Activated naive CD8-positive, alpha-beta T cell treated with anti-CD3 and anti-CD28 coated beads for 36 hours (primary cell): ENCODE measurements at places on chromosomes 2 and 18. TPM values are rescaled to one million over a fixed set of nuclear protein-coding genes. Genes with fewer than 3 reads are reported as not detected.

DNA sequence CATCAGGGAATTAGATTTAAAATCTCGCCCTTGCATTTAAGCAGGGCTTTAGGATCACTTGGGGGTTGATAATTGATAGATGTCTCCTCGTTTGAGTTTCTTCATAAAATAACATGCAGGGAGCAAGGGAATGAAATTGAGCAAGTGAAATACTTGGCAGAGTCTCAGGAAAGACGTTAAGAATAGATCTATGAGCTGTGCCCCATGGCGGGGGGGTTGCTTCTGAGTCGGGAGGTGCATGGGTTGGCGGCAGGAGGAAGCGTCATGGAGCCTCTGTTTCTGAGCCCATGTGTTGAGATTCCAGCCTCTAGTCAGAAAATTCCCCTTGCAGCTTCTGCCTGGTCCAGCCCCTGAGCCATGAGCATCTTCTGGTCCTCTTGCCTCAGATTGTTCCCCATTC lies 82.0 kb downstream of the APOB start:
- H3K4me3 ChIP-seq: no peak overlapping the region
- H3K36me3 ChIP-seq: no peaks in the 10 kb centered on the region
- no peak for DNase-seq
- peaks cover 9% of the 10 kb centered on the region for H3K27me3 ChIP-seq
- no peak overlapping the region for H3K27ac ChIP-seq

GRCh38 chr2:218981881-218982585 lies 3.0 kb downstream of the FEV start:
- no peaks in the 10 kb centered on the region for H3K36me3 ChIP-seq
- H3K27me3 ChIP-seq: peaks cover 89% of the 10 kb centered on the region
- DNase-seq: peak; percentile 48
- no peak overlapping the region for H3K27ac ChIP-seq

DNA sequence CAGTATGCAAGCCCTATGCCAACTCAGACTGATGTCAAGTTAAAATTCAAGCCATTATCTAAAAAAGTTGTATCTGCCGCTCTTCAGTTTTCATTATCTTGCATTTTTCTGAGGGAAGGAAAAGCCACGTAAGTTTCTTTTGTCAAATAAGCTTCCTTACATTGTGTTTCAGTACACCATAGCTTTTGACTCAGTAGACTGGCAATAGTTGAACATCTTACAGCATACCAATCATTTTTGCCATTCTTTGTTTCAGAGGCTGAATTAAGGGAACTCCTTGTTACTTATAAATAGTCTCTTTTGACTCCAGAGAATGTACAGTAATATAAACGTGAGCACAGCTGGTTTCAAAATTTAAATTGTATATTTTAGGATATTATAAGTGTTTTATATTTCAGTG lies 120.6 kb downstream of the EHBP1 start:
- H3K27me3 ChIP-seq: no peaks in the 10 kb centered on the region
- H3K4me3 ChIP-seq: no peak overlapping the region
- H3K4me1 ChIP-seq: no peaks in the 10 kb centered on the region
- DNase-seq: no peak
- H3K36me3 ChIP-seq: peaks cover 43% of the 10 kb centered on the region
- no peak overlapping the region for H3K27ac ChIP-seq

DNA sequence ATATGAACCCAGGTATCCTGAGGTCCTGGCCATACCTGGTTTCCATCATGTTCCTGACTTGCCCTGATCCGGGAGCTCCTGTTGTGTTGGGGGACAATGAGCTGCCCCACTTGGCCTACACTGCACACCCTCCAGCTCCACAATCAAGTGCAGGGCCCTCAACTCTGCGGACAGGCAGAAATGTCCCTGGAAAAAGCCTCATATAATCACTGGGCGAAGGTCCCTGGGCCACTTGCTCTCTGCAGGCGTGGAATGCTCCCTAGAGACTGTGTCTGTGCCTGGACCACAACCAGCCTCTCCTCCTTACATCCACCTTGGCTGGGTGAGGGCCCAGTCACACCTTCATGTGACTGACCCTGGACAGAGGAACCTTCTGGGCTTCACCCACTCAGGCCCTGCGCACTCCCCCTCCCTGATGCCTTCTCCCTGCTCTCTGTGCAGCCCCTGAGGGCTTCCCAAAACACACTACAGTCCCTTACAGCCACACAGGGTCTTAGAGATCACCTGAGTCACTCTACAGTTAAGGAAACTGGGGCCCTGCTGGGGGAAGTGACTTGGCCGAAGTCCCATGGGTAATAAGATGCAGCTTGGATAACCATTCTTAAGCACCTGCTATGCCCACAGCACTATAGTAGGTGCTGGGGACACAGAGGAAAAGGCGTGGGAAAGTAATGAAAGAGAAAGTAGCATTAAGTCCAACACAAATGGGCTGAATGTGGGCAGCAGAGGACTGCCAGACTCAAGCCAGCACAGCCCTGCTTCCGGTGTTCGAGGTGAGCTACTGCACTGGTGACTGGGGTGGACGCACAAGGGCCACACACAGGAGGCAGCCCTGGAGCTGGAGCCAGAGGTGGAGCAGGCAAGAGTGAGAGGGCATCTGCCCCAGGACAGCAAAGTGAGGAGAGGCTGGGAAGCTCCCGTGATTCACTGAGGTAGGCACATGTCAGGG lies 9.8 kb downstream of the BOLA3 start:
- no peak overlapping the region for H3K27ac ChIP-seq
- no peak for DNase-seq
- no peak overlapping the region for H3K4me3 ChIP-seq
- peaks cover 33% of the 10 kb centered on the region for H3K36me3 ChIP-seq
- H3K4me1 ChIP-seq: peaks cover 2% of the 10 kb centered on the region

DNA sequence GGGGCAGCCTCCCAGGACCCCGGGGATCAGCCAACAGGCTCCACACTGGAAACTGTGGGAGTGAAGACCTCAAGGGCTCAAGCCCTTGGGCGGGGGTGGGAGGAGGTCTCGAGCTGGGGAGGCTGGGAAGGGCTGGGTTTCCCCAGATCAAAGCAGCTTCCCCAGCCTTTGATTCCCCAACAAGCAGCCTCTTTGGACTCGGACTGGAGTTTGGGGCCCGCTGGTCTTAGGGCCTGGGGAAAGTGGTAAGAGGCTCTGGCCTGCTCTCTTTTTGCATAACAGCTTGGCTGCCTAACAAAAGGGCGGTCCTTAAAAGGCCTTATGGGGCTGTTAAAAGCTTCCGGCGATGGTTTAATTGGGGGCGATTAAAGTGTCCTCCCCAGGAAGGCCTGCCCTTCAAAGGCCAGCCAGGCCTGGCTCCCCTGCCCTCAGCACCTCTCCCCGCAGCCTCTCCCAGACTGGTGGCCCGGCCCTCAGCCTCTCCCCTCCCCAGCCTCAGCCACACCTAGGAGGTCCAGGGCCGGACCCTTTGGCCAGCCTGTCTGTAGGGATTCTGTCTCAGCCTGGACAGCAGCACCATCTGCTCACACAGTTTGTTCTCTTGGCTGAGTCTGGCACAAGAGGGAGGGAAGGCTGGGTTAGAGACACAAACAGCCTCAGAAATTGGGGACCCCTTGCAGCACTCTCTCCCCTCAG lies 39.6 kb downstream of the ZFP36L2 start:
- no peak for DNase-seq
- no peak overlapping the region for H3K4me3 ChIP-seq
- H3K36me3 ChIP-seq: no peaks in the 10 kb centered on the region
- H3K4me1 ChIP-seq: peaks cover 42% of the 10 kb centered on the region

DNA sequence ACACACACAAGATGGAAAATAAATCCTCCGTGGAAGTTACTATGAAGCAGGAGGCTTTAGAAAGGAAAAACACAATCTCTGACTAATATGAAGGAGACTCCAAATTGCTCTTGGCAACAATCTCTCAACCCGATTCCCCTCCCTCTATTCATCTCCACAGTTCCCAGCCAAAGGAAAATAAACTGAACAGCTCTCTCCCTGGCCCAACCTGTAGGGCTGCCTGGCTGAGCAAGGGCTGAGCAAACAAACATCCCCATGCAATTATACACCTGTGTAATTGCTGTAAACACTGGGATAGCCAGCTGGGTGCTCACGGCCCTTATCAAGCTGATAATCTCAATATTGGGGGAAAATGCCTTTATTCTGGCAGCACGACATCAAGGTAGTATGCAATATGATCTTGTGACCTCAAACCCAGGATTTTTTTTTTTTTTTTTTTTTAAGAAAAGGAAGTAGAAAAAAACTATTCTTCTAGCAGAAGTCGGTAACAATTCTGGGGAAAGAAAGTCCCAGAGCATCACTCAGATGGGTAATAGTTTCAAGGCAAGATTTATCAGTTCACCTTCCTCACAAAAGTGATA lies 203.3 kb upstream of the SMAD2 start:
- H3K4me3 ChIP-seq: no peak overlapping the region
- peaks cover 64% of the 10 kb centered on the region for H3K27me3 ChIP-seq
- no peak for DNase-seq
- no peaks in the 10 kb centered on the region for H3K36me3 ChIP-seq
- no peak overlapping the region for H3K27ac ChIP-seq

DNA sequence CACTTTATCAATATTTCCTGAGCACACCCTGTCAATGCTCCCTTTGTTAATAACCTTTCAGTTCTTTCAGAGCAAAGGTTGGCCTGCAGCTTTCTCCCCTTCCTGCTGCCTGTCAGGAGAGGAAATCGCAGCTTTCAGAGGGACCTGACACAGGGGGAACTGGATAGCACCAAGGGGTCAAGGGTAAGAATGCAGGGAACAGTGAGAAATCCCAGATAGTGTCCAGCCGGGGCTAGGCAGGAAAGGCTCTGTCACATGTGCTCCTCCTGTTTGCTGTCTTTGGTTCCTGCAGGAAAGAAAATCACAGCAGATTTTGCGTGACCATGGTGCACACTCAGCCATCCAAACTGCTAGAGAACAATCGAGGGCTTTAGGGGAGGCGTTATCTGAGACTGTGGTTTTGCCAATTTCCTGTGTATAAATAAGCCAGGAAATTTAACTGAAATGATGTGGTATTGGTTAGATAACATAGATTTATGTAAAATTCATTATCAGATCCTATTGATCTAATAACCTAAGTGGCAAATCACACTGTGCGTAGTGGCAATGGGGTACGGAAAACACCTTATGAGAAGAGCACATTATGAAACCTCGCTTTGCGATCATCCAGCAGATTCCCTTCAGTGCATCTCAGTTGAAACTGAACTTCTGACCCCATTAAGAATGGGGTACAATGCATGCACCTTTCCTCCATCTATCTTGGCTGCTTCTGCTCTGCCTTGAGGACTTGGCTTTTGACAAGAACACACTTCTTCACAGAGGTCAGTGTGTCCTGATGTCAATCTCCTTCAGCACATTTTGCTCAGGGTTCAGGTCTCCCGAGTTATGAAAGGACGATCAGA lies 178.0 kb downstream of the ICOS start:
- no peaks in the 10 kb centered on the region for H3K27me3 ChIP-seq
- no peak overlapping the region for H3K4me3 ChIP-seq
- no peak for DNase-seq
- H3K36me3 ChIP-seq: no peaks in the 10 kb centered on the region
- H3K4me1 ChIP-seq: peaks cover 53% of the 10 kb centered on the region
- H3K27ac ChIP-seq: no peak overlapping the region

- H3K27me3 ChIP-seq: no peaks in the 10 kb centered on the region
- no peak overlapping the region for H3K4me3 ChIP-seq
- no peak for DNase-seq
Observed at GRCh38 chr2:55361465-55362189, 58.0 kb downstream of the CCDC88A start.

- no peak overlapping the region for H3K4me3 ChIP-seq
- H3K27ac ChIP-seq: no peak overlapping the region
- H3K36me3 ChIP-seq: no peaks in the 10 kb centered on the region
- DNase-seq: peak; percentile 5
Observed at GRCh38 chr2:21317131-21317530, 193.4 kb downstream of the TDRD15 start.

TYMS gene
- total RNA-seq: 369 TPM

CPO gene
- total RNA-seq: not detected

LYPD1 gene
- total RNA-seq: not detected

COLEC12 gene
- not detected for total RNA-seq

PAPOLG gene
- 14.6 TPM for total RNA-seq
